ENCODE measurements at places on chromosomes 2 and 18.

DNA sequence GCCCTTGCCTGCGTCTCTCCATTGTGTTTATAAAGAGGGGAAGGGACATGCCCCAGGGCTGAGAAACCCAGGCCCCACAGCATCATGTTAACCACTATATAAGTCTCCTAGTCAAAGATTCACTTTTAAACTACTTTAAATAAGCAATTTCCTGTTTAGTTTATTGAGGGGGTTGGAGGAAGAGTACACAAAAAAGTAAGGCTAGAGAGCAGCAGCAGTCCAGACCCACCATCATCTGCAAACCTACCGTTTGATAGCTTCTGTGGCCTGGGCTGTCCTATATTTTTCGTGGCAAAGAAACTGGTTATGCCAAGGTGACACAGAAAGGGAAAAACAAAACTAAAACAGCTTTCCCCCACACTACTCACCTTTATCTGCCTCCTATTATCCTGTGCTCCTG lies 646.1 kb downstream of the IRS1 start:
- no peak for DNase-seq

- DNase-seq, result no peak
These were observed 1013.2 kb upstream of the FANCL start for GRCh38 chr2:59254279-59254678.

- DNase-seq, result peak; percentile 65
These were observed 194.5 kb upstream of the LRRTM1 start for GRCh38 chr2:80499095-80499494.

- DNase-seq, result no peak
These were observed 186.3 kb downstream of the EN1 start for GRCh38 chr2:118661179-118661578.

DNA sequence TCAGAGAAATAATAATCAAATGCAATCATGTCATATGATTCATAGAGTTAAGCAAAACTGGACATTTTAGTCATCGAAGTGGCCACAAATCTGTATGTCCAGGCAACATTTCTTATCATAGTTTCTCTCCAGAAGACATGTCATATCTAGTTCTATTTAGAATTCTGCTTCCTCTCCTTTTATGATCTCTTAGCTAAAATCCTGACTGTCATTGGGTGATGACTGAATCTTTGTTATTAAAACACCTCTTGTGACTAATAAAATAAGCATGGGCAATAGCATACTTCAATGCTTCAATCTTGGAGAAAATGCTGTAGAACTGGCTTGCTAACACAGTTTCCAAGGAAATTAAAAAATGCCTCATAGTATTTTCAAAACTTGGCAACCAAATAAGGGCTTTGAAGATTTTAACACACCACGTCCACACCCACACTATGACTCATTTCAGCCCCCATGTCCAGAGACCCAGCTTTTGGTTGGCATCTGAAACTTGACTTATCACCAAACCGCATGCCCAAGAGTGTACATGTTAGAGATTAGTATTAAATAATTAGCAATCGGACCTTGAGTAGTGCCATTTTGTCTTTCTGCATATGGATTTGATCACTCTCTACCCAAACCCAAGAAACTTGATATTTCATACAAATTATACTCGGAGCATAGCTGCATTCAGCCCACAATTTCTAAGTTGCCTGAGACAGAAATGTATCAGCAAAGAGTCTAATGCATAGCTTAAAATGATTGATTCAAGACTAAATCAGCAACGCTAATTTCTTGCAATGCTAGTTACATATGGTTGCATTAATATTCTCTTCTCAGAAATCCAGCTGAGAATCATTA lies 106.5 kb upstream of the ETAA1 start:
- peak; percentile 83 for DNase-seq

GRCh38 chr2:10402062-10402585 lies 46.0 kb downstream of the ODC1 start:
- no peak for DNase-seq

DNA sequence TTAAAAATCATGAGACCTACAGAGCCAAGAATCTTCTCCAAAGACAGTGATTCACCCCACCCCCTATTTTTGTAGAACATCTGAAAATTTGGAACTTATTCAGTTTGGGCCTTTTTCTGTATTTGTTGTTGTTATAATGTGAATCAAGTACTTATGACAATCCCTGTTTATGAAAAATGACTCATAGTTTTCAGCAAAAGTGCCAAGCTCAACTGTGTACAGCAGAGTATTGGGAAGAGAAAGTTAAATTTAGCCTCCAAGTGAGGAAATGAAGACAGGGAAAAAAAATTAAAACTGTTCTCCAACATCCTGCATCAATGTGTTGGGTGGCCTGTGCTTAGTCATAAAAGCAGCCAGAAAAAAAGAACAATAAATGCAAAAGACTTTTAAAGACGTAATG lies 46.2 kb downstream of the LRATD1 start:
- no peak for DNase-seq

- no peak for DNase-seq
These were observed 267.3 kb downstream of the MYCN start for GRCh38 chr2:16207611-16208010.

DNA sequence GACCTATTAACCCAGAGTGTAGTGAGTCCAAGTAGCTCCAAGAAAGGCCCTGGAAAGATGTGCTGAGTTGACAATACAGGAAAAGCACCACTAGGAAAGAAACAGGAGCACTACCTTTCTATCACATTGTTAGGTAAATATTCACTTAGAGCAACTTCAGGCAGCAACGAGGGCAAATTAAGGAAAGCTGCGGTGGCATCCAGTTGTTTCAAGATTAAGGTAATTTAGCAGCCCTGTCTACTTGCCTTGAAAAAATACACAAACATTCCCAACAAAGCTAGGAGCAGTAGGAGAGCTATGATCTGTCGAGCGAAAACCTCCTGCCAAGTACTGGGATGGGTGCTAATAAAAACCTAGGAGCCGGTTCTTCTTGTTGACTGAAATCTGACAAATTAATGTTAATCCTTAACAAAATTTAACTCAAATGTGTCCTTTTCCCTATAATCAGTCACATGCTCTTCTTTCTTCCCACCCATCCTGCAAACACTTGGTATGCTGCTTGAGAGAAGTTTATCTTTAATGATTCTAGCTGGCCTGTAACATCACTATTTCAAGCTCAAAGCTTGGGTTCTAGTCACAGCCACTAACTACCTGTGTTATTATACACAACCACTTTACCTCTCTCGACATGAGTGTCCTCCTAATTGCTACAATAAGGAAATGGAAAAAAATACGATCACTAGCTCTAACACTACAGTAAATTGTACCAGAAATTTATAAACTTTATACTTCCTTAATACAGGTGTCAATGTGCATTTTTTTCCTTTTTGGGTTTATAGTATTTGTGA lies 2.0 kb downstream of the ACAA2 start:
- DNase-seq, result no peak

DNA sequence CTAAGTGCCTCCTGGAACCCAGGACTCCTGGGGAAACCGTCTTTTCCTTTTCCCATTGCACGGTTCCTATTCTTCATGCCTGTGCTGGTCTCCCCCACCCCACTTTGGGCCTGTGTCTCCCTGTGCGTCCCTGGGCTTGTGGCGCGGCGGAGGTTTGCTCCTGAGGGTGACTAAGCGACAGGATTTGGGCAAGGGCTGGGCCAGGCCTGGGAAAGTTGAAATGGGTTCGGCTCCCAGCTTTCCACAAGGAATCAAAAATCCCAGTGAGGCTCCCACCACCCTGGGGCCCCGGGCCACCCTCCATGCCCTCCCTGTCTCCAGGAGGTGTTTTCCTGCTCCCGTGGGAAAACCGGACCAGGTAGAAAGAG lies 197.6 kb downstream of the NDUFA10 start:
- no peak for DNase-seq

DNA sequence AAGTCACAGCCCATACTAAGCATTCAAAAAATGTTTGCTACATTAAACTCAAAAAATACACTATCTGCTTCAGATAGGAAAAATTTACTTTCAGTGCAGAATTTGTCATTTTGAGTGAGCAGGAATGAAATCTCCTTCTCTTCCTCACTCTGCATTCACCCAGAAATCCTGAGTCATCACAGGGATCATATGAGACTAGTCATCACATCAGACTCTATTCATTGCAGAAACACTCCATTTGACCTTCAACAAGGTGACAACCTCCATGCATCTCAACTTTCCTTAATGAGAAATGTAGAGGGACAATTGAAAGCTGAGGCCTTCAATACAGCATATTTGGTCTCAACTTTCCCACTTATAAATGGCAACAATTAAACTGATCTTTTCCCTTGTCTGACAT lies 130.4 kb upstream of the CYP26B1 start:
- peak; percentile 67 for DNase-seq

GRCh38 chr2:176639671-176640070 lies 370.4 kb downstream of the MTX2 start:
- peak; percentile 56 for DNase-seq

GRCh38 chr18:32469190-32469651 lies 1.5 kb downstream of the GAREM1 start:
- peak; percentile 4 for DNase-seq

GRCh38 chr2:3285901-3286645 lies 91.5 kb downstream of the EIPR1 start:
- no peak for DNase-seq

DNA sequence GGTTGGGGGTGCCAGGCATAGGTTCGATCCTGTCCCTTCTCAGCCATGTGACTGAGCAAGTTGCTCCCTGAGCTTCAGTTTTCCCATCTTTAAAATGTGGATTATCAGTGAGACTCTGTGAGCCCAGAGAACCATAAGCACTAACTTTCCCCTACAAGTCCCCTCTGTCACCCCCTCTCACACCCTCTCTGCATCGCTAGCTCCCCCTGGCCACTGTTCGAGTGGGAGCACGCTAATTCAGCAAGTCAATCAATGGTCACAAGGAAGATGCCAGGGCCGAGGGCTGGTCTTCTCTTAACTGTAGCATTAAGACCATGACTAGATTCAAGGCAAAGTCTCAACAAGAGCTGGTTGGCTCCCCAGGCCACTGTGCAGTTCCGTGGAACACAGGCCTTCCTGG lies 66.2 kb downstream of the BCL2L11 start:
- DNase-seq, result no peak

DNA sequence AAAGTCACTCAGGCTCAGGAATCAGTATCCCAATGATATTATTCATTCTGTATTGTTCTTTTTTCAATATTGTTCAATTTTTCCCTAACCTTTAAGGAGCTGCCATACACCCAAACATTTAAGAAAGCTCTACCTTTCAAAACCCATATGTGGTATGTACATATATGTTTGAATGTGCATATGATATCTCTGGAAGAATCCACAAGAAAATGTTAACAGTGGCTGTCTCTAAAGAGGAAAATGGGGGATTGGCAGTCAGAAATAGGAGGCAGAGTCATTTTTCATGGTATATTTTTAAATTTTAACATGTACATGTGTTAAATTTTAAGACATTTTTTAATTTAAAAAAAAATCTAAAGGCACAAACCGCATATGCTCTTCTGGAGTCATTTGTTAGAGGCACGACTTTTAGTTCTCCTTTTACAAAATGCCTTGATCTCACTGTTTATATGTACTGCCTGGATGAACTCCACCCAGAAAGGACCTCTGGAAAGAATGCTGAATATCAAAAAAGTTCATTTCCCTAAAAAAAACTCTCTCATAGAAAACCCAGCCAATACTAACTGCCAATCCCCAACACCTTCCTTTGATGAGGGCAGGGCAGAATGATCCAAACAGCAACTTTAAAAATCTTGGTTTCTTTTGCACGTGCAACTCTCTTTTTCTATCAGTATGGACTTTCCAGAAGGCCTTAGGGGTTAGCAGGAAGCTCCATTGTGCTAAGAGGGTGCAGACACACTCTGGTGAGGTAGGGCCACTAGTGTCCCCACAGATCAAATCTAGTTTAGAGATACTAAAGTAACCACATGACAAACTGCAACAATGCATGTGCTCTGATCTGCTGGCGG lies 23.6 kb downstream of the KCTD1 start:
- no peak for DNase-seq

DNA sequence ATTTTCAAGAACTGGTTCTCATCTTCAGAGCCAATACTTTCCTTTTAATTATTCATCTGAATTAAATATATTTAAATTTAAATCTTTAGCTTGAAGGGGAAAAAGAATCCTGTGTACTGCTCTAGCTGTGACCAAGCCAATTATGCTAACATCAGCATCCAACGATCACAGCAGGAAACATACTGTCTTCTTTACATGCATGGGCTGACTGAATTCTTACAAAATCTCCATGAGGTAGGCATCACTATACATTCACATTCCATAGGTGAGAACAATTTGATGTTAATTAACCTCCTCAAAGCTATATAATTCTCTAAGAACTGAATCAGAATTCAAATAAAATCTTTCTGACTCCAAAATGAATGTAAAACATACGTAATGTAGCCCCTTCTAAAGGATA lies 118.8 kb upstream of the MAP2 start:
- no peak for DNase-seq

DNA sequence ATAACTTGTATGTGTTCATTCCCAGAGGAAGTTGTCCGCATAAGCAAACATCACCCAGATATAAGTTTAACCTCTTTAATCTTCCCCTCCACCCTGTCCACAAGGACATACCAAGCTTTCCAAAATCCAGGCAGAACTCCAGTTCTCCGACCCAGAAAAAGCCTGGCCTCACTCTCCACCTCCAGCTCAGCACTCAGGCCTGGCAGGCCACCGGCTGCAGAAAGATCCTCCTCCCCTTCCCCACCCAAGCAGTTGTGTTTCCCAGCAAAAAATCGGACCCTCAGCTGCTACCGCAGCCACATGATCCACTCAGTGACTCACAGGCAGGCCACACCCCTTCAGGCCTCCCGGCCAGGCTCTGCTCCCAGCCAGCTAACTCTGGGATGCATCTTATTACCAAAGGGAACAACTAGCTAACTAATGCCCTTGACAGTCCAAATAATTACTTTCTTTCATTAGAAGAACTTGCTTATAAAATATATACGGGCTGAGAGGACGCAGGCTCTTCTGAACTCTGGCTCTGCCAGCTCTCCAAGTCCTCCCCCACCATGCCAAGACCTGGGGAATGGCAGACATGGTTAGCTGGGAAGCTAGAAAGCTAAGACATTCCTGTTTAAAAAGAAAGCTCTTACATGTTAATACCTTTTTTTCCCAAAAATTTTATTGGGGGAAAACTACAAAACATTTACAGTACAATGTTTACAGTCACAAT lies 4.5 kb downstream of the ZFP36L2 start:
- peak; percentile 97 for DNase-seq

GRCh38 chr2:199220920-199221319 lies 236.8 kb downstream of the SATB2 start:
- DNase-seq, result no peak

DNA sequence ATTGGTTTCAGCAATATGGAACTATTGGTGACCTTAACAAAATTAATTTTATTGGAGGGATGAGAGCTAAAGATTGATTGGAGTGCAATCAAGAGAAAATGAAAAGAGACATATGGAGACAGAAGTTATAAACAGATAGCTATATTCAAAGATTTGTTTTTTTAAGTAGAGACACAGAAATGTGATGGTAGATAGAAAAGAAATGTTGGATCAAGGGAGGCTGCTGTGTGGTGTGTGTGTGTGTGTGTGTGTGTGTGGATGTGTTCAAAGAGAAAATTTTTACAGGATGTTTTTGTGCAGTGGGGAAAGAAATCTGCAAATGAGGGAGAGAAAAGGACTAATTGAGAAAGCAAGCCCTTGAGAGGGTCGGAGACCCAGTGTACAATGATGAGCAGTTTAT lies 249.5 kb upstream of the SPHKAP start:
- DNase-seq, result no peak

GRCh38 chr18:11040823-11041656 lies 108.3 kb downstream of the PIEZO2 start:
- peak; percentile 40 for DNase-seq

DNA sequence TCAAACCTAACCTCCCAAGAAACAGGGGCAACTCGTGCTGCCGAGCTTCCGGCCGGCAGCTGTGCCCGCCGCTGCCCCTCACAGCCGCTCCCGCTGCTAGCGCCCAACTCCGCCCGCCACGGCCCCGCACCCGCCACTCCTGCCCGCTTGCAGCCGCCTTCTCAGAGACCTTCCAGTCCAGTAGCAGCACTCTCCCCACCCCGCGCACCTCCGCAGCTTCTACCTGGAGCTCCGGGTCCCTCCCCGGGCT lies 722 bp upstream of the C2orf15 start:
- no peak for DNase-seq
